Stimulated activated naive CD8-positive, alpha-beta T cell treated with anti-CD3 and anti-CD28 coated beads, Interleukin-15, amount 100 ng/mL, for 72 hours (primary cell): ENCODE measurements at places on chromosomes 16 and 17.

DNA sequence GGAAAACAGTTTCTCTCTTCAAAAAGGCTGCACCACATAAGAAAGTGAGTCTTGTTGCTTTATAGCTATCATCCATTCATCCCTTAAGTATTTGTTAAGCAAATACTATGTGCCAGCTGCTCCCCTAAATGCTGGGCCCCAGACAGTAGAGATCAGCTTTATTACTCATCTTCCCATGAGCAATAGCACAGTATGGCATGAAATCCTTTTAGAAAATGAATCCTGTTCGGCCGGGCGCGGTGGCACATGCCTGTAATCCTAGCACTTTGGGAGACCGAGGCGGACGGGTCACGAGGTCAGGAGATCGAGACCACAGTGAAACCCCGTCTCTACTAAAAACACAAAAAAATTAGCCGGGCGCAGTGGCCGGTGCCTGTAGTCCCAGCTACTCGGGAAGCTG lies 99.5 kb downstream of the MYO1D start:
- no peak for DNase-seq

- no peak for DNase-seq
Observed at GRCh38 chr16:58847902-58848661, 114.0 kb upstream of the GOT2 start.

DNA sequence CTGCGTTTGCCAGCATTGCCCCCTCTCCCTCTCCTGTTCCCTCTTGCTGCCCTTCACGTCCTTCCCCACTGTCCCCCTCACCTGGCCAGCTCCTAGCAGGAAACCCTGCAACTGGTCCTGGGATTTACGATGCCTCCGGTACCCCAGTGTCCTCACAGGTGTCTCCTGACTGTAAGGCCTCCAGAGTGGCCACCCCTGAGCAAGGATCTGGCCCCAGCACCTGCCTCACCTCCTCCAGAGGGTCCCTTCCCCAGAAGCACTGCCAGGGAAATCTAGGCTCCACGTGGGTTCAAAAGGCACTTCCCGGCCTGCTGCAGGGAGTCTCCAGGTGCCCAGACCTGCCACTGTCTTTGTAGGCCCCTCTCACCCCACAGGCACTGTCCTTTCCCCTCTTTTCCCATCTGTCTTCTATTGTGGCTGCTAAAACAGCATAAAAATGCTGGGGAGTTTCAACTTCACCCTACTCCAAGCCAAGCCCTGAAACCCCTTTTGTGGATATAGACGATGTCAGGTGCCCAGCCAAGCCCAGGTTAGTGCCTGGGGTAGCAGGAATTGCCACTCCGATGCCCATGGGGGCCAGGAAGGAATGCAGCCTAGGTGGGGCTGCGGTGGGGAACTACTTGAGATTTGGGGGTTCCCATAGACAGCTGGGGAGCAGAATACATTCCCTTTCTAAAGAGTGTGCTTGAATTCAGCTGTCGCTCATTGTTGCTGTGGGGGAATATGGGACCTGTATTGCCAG lies 25.7 kb downstream of the RAB11FIP4 start:
- no peak for DNase-seq

- no peak for DNase-seq
Observed at GRCh38 chr16:67701420-67701819, 17.7 kb downstream of the GFOD2 start.

GRCh38 chr17:4941319-4941610 lies 1.2 kb downstream of the RNF167 start:
- DNase-seq, result no peak

DNA sequence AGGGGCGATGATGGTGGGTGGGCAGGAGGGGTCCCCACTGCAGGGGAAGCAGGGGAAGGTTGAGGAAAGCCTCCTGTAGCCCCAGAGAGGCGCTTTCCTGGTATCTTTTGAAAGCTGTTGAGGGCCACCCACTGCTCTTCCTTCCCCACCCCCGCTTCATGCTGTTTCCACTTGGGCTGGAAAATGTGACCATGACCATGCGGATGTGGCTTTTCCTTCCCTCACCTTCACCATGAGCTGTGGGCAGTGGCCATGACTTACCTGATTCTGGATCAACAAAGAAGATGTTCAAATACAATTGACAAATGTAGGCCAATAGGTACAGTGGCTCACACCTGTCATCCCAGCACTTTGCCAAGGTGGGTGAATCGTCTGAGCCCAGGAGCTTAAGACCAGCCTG lies 13.8 kb downstream of the MVP start:
- no peak for DNase-seq

DNA sequence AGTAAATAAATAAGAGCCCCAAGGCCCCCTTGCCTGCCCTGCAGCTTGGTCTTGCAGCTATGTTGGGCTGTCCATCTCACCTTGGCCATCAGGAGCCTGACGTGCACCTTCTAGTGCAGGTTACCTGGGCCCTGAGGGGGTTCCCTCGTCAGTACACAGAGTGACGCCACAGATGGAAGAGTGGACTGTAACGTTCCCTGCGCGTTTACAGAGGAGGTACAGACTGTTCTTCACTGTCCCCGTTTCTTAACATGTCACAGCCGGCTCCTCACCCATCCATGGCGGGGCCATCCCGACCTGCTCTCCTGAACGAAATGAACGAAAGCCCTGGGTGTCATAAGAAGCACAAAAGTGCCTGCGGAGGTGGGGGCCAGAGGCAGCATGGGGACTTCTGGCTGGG lies 15.9 kb upstream of the FASN start:
- DNase-seq, result no peak

DNA sequence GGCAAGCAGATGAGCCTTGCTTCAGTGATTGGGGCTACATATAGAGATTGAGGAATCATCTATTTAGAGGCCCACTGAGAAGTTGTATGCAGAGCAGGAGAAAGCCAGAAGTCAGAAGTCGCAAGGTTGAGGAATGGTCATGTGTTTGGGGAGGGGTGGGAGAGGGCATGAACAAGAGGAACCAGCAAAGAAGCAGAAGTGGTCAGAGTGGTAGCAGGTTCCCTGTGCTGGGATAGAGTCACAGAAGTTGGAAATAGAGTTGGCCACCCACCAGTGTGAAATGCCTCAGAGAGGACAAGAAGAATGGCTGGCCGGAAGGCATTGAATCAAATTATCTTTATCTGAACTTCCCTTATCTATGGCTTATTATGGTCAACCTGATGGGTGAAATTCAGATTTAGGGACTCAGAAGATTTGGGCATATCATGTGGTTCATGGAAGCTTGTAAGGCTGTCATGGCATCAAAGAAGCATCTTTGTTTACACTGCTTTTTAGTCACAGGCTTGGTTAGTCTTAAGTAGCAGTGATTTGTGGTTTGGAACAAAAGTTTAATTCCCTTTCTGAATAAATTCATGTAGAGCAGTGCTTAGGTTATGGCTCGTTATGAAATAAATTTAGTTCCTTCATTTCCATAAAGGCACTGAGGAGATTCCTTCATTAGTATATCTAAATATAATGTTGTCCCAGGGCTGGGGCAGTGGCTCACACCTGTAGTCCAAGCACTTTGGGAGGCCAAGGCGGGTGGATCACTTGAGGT lies 19.7 kb downstream of the MAP3K3 start:
- DNase-seq, result no peak
